NCI-H524 treated with DMSO at 0.1 percent for 48 hours (cell line): ENCODE measurements at places on chromosomes 1 and 21.

DNA sequence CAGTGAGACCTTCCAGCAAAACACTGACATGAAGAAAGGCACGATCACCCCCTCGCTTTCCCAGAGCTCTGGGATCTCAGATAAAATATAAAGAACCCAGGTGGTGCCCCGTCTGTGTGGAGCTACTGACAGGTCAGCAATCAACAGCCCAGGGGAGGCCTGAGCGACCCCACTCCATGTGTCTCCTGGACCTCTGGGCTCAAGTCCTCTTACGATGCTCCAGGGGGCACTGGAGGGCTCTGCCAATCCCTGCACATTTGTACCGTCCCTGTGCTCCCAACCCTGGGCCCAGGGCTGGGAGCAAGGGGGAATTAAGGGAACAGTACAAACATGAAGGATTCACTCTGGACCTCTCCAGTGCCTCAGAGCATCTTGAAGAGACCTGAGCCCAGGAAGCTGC lies 12.5 kb downstream of the S100A7A start:
- no peak for DNase-seq

DNA sequence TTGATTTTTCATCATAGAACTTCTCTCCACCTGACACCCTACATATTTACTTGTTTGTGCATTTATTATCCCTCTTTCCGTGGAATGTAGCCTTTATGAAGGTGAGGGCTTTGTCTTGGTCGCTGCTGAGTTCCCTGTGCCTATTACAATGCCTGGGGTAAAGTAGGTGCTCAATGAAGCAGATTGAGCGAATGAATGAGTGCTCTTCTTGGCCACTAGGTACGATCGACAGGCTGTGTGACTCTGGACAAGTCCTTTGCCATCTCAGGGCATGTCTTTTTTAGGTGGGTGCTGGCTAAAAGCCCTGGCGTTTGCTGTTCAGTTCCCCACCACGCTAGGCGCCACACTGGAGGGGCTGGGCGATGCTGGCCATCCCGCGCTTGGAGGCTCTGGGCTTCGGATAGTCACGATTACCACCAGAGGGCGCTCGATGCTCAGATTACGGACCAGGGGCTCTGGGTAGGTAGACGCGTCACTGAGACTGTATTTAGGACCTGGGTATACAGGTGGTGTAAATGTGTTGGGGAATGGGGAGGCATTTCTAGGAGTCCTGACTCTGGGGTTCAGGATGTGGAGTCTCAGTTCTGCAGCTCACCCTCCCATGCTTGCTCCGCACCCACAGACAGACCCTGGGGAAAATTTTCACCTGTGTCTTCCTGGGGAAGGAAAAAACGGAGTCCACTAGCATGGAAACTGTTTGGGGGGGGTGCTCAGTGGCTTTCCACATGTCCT lies 71.0 kb upstream of the CSF3R start:
- DNase-seq = peak; percentile 27

DNA sequence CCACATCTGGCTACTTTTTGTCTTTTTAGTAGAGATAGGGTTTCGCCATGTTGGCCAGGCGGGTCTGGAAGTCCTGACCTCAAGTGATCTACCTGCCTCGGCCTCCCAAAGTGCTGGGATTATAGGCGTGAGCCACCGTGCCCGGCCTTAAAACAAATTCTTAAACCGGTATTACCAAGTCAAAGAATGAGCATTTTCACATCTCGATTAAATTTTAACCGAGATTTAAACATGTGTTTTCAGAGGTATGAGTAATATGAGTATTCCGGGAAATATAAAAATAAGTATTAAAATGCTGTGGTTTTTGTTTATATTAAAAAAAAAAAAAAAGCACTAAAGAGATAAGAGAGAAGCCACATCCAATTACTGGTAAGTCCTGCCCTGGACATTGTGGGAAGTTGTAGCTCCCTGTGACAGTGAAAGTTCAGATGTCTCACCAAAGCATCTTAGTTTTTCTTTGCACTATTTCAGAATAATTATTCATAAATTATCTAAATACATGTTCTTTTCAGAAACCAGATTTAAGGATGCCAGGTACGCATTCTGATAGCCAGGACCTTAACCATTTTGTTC lies 24.9 kb downstream of the ZNF281 start:
- no peak for DNase-seq

DNA sequence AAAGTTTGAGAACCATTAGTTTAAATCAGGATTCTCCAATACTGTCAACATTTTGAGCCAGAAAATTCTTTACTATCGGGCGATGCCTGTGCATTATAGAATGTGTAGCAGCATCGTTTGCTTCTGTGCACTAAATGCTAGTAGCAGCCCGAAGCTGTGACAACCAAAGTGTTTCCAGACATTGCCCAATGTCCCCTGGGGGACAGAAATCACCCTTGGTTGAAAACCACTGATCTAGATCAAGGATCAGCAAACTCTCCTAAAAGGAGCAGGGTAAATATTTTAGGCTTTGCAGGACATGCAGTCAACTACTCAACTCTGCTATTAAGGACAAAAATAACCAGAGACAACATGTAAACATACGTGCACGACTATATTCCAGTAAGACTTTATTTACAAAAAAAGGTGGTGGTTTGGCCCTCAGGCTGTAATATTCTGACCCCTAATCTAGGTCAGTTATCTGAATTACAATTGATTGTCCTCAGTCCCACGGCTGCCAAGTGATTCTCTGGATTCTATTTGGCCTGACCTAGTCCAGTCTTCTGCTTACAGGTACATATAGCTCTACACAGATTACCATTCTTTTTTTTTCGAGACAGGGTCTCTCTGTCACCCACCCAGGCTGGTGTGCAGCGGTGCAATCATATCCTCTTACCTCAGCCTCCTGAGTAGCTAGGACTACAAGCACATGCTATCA lies 10.6 kb downstream of the FAF1 start:
- DNase-seq = no peak

DNA sequence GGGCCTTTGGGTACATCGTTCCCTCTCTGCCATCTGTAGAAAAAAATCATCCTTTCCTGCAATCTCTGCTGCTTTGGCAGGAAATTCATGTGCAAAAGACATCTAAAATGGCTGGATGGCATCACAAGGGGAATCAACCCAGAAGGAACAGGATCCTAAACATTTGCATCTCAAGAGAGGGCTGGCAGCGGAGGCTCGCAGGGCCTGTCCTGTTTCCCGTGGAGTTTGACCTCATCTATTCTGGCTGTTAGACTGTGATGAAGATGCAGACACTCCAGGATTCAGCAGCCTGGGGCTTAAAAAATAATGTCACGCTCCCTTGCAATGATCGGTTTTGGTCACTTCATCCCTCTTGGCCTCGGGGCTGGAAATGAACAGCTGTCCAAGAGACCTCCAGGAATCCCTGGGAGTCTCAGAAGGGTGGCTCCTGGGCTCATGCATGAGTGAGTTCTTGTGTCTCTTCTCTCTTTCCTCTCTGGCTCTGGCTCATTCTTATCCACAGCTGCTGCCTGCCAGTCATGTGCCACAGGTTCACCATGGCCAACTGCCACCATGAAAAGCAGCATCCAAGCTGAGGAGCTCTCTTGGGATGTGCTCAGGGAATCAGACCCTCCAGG lies 16.1 kb upstream of the PCP4 start:
- no peak for DNase-seq

DNA sequence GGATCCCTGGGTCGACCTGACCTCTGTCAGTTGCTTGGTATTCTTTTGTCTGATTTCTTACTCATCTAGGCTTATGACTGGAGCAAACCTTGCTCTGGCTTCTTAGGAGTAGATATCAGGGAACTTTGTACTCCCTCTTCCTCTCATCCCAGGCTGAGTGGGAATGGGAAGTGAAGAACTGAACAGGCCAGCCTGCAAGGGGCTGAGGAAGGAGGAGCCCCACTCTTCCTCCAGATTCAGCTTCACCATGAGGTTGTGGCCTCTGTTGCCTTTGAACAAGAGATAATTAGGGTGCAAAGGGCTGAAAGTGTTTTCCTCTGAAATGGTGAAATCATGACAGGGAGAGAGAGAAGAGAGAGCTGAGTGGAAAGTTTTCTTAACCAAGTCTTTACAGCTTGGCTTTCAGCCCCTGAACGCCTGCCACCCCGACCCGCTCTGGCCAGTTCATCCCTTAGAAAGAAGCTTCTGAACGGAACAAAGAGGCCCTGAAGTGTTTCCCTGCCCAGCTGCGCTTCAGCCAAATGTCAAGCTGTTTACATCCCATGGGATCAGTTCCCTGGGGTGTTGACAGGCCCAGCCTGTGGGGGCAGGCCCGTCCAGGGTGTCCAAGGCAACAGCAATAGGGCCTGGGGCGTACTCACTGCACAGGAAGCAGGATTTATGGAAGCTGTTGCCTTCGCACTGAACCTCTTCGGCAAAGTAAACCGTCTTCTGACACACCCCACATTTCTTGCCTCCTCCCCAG lies 11.2 kb downstream of the CSRP1 start:
- DNase-seq = no peak

DNA sequence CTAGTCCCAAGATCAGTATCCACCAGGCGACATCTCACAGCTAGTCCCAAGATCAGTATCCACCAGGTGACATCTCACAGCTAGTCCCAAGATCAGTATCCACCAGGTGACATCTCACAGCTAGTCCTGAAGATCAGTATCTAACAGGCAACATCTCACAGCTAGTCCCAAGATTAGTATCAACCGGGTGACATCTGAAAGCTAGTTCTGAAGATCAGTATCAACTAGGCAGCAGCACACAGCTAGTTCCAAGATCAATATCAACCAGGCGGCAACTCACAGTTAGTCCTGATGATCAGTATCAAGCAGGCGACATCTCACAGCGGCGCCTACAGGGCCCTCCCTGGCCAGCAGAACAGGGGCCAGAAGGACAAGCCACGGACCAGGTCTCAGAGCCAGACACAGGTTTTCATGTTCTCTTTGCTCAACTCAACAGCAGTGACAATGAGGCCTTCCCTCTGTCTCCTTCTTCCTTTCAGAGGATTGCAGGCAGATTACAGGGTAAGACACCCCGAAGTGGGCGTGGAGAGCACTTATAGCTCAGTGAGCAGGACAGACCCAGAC lies 32.5 kb downstream of the NPHP4 start:
- DNase-seq = no peak

- DNase-seq = no peak
Observed at GRCh38 chr1:19462781-19463503, 22.4 kb downstream of the CAPZB start.

GRCh38 chr1:182217071-182217470 lies 155.6 kb upstream of the ZNF648 start:
- no peak for DNase-seq

DNA sequence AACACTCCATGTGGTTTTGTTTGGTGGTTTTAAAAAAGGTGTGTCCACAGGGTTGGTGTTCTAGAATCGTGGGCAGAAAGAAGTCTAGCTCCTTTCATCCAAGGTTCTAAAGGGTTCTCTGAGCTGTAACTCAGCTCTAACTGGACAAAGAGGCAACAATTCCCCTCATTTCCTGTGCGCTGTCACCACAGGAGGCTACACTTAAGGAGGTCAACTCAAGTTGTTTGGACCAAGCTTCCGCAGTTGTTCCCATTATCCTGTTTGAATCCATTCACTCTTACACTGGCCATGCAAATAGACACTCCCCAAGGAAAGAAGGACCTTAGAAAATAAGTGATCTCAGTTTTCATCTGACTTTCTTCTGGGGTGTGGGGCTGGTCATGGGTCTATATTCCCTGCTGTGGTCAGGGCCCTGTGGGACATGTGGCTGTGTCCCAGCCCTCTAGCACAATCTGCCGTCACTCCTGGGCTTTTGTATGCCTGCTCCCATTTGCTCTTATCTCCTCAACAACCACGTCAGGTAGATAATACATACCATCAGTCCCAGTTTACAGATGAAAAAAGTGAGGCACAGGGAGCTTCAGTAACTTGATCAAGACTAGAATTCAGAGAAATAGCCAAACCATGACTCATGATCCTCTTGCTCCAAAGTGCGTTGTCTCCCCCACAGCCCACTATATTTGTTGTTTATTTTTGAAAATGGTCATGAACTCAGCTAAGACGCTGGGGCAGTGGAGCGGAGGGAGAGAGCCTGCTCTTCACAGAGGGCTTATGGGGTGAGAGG lies 103.6 kb downstream of the RHOU start:
- DNase-seq = no peak

- DNase-seq = no peak
Observed at GRCh38 chr21:45990741-45991605, 9.4 kb downstream of the COL6A1 start.

DNA sequence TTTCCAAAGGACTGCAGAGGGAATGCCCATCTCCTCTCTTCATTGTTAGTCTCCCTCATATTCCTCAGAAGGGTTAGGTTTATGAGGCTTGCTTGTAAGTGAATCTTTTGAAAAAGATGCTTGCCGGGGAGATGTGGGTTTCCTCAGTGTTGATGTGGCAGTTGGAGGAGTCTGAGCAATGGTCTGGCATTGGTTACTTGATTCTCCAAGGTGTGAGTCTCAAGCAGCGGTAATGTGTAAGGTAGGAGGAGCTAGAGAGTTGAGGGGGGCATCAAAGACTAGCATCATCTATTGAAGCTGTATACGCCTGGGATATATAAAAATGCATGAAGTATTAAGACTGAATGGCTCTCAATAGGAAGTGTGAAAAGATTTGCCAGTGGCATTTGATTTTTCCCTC lies 21.5 kb downstream of the KHDRBS1 start:
- no peak for DNase-seq

GRCh38 chr1:77866296-77866695 lies 22.1 kb upstream of the NEXN start:
- no peak for DNase-seq

DNA sequence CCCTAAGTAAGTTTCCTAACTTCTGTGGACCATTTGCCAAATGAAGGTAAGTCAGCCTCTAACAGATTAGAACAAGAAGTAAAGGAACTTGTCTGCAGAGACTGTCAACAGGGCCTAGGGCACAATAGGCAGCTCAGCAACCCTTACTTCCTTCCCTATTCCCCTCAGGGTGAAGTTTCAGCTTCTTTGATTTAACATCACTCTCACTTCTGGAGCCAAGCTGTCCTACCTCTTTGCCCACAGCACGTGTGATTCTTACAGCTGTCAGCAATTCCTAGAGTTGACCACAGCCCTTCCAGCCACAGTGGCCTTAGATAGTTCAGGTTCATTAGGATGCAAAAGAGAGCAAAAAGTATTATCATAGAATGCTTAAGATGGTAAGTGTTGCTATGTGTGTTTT lies 7.6 kb upstream of the EIF4G3 start:
- no peak for DNase-seq

- no peak for DNase-seq
Observed at GRCh38 chr1:113999799-114000198, 20.5 kb downstream of the OLFML3 start.

GRCh38 chr1:97619706-97620105 lies 301.1 kb downstream of the DPYD start:
- DNase-seq = no peak

GRCh38 chr1:192550922-192551534 lies 24.5 kb upstream of the RGS1 start:
- no peak for DNase-seq

DNA sequence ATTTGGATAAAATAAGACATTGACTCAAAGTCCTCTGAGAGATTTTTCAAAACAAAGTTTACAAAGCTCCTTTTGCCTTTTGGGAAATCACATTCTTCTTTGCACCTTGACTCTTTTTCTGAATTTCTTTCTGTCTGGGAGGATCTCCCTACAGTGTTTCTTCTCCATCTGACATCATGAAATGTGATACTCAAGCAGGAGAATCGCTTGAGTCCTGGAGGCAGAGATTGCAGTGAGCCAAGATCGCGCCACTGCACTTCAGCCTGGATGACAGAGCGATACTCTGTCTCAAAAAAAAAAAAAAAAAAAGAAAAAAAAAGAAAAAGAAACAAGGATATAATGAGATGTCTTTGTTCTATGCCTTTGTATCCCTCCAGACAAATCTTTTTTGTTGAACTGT lies 13.3 kb upstream of the GRIK1 start:
- no peak for DNase-seq
